NCI-H345 (cell line): ENCODE measurements at places on chromosomes 2 and 18.

DNA sequence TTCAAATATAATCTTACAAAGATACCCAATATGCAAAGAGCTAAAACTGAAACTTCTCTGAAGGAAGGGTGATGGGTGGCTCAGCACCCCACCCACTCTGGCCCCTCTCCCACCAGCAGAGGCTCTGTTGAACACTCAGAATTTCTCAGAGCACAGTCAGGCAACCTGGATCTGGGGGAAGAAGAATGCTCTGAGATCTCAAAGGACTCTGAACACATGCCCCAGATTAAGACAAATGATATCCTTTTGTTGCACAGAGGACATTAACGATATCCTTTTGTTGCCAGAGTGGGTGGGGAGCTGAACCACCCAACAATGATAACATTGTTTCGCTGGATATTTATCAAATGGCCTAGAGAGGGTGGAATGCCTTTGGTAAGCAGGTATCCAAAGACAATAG, 104.8 kb downstream of the LBH start:
- no peak for DNase-seq

- DNase-seq = no peak
Observed at GRCh38 chr2:69177785-69178636, 165.0 kb downstream of the ANTXR1 start.

DNA sequence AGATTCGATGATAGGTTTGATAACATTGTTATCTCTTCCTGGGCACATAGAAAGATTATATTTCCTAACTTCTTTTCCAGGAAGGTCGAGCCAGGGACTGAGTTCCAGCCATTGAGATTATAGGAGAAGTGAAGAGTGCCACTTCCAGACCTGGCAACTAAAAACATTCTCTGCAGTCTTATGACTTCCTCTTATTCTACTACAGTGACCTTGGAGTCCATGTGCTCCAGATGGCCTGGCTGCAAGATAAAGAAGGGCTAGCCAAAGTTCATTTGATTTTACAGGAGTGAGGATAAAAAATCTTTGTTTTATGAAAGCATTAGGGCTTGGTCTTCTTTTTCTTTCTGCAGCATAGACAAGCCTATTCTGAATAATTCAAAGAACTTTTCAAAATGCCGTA, 363.0 kb downstream of the FSIP2 start:
- no peak for DNase-seq

DNA sequence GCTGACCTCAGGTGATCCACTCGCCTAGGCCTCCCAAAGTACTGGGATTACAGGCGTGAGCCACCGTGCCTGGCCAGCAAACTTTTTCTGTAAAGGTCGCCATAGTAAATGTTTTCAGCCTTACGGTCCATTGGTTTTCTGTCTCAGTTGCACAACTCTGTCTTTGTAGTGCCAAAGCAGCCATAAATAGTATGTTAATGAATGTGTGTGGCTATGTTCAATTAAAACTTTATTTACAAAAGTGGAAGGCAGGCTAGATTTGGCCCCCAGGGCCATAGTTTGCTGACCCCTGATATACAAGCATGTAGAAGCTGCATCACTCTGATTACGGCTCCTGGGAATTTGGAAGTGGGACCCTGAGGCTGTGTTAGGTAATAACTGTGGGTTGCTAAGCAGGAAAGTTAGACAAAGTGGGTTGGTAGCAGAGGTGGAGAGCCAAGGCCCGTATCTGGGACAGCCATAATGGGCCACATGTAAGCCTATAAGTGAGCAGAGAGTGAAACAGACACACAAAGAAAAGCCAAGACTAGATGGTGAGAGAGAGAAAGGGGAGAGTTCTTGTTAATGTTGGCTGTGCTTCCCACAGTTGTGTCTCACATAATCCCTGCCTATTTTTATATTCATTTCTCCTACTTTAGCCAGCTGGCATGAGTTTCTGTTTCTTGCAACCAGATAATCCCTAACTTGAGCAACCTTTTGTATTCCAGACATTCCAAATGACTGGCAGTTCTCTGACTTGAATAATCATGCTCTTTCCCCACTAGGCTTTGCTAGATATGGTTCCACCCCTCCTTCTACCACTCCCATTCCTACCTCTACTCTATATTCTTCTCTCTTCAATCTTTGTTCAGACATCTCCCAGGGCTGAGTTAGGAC, 223.3 kb upstream of the STON1 start:
- no peak for DNase-seq

DNA sequence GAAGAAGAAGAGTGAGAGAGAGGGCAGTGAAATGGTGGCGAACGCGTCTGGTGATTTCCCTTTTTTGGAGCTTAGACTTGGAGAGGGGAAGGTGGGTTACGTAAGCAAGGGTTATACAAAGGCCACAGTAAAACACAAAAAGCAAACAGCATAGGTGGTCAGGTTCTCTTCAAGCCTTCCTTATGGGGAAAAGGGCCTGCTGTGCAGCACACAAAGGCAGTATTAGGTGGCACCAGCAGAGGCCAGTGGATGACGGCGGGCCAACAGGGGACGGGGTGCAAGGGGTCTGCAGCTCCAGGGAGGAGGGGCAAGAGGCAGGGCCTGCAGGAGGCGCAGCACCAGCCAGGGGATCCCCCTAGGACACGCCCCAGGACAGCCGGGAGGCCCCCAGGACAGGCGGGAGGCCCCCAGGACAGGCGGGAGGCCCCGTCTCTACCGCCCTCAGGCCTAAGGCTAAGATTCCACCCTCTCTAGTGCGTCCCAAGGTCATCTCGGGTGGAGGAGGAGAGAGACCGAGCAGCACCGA, 32.6 kb upstream of the NPC1 start:
- DNase-seq = no peak

DNA sequence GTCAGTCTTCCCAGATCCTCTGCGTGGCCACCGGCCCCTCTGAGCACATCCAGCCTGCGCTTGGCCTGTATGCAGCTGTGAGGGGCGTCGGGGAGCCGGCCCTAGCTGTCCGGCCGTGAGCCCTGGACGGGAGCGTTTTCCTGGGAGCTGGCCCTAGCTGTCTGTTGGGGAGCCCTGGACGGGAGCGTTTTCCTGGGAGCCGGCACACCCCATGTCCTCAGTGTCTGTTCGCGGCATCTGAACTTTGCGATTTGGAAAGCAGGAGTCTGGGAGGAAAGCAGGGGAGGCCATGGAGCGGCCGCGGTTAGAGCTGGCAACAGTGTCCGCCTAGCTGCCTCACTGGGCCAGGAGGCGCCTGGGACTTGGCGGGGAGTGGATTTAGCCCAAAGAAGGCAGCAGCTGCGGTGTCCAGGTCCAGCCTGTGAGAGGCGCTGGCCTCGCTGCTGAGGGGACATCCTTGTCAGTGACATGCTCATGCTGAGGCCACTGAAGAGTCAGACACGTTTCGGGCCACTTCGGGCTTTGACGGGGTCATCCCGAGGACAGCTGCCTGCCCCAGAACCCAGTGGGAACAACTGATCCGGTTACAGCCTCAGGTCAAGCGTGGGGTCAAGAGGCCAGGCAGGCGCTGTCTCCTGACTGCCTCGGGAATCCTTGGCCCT, 75.8 kb downstream of the KCNG2 start:
- no peak for DNase-seq

- DNase-seq = no peak
Observed at GRCh38 chr2:24632172-24632571, 141.1 kb downstream of the NCOA1 start.

DNA sequence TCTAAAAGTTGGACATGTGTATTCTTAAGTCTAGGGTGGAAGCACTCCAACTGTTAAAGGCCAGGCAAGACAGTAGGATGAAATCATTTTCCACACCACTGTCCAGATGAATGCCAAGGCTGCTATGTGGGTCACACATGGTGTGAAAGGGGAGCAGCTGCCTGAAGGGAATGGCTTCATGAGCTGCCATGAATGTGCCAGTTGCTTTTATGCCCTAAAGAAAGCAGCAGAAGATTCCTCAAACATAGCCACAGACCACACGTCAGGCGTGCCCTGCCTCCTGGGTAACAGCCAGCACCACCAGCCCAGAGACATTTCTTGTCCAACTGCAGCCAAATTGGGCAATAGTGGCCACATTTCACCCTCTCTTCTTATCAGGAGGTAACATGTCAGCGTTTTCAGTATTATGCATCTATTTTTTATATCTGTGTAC, 130.2 kb downstream of the MTCL1 start:
- DNase-seq = no peak

GRCh38 chr2:226738821-226739544, 60.6 kb downstream of the IRS1 start:
- no peak for DNase-seq

DNA sequence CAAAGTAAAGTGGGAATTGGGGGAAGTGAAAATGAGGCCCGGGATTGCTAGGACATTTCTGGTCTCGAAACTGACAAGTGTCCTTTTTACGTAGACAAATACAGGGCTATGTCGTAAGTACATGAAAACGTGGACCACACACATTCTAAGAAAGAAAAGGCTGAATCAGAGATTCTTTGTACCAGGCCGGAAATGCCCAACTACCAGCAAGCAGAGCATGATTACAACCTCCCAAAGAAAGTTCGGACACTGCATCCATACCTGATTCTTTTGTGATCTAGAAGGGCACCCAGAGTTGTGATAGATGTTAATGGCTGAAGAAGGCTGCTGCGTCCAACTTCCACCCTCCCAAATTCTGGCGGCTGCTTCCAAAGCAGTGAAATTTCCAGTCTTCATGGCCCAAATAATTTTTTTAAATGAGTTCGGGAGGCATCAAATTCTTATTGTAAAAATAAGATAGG, 1.7 kb downstream of the RBMS1 start:
- DNase-seq = no peak

DNA sequence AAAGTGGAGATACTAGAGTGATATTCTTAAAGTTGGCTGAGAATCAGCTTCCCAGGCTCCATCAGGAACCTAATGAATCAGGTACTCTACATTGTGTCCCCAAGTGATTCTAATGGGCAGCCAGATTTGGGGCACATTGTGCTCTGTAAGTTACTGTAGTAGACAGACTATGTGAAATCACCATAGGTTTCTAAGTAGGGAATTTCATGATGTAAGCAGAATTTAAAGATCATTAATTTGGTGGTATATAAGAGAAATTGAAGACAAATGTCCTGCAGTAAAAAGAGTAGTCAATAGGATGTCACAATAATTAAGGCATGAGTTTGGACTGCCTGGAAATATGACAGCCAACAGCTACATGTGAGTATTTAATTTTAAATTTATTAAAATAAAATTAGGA, 602.4 kb upstream of the ACVR2A start:
- no peak for DNase-seq

GRCh38 chr2:20611077-20611843, 39.6 kb downstream of the HS1BP3 start:
- no peak for DNase-seq

GRCh38 chr2:173571887-173572680, 217.4 kb downstream of the CDCA7 start:
- DNase-seq = no peak

DNA sequence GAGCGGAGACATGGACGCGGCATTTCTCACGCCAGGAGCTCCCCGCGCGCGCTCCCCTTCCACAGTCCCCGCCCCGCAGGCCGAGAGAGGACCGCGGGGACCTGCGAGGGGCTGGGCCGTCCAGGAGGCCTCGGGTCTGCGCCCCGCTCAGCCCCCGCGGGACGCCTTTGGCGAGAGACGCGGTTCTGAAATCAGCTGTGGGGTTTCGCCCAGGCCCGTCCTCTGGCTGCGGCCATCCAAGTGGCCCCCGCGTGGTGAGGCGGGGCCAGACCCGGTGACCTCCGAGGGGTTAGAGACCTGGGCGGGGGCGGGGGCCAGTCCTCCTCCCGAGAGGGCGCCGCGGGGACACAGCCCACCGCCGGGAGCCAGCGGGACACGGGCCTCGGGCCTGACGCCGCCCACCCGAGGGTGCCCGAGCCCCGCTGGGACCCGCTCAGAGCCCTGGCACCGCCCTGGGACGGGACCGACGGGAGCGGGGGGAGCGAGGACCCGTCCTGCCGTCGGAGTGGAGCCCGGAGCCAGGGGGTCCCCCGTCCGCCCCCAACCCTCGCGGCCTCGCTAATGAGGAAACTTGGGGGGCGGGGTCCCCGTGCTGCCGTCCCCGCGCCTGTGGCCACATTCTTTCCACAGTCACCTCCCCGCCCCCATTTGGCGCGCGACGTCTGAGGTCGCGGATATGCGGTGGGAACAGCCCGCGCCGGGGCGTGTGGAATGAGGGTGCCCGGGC, 6.1 kb upstream of the SALL3 start:
- DNase-seq = no peak

- no peak for DNase-seq
Observed at GRCh38 chr2:241835611-241836010, 23.1 kb downstream of the PDCD1 start.

- DNase-seq = no peak
Observed at GRCh38 chr18:37176621-37176934, 347.7 kb downstream of the KIAA1328 start.
